Astrocyte (in vitro differentiated cells and primary cell): ENCODE measurements at places on chromosomes 2 and 18. TPM values are rescaled to one million over a fixed set of nuclear protein-coding genes. Genes with fewer than 3 reads are reported as not detected.
A peak's percentile ranks its signal among the peaks of the same experiment; 100 is the strongest.

The SKOR2 gene
- not detected in 2 replicates for total RNA-seq

The FAM237A gene
- not detected in 2 replicates for total RNA-seq

DNA sequence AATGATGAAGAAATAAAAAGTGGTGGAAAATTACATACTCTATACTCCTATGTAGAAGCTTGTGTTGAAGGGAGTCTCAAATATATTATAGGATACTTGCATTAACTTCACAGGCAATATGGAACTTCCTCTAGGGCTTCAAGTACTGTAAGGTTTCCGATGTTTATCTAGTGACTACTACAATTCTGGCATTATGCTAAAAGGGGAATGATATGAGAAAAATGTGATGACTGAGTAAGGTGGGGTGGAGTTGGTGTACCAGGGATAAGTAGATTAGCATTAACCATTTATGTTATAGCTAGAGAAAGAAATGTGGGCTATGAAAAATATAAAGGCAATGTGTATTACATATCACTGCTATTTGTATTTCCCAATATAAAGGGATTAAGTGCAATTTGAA lies 229.5 kb downstream of the DCC start:
- peak; percentile 38 for DNase-seq

GRCh38 chr18:76771192-76771799 lies 51.1 kb upstream of the ZNF236 start:
- no peak for DNase-seq

DNA sequence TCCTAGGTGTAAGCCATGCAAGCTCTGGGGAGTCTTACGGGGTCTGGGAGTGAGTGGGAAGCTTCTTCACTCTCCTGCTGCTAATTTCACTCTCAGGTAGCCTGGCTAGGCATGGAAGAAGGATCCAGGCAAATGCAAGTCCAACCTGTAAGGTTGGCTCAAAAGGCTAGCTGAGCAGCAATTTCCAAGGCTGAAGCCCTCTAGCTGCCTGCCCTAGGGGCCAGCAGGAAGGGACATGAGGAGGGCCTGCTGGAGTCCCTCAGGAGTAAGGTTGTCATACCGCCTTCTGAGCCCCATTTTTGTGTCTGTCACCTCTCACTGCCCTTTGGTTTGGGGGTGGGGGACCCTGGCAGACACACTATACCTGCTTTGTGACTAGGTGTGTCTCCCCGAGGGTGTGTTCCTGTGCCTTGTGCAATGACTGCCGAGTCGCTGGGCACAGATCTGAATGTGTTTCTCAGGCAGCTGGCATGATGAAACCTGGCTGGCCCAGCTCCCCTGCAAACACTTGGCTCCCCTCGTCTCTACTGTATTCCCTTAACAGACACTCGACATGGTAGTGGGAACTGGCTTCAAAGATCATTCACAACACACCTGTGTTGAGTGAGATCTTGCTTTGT lies 123.9 kb upstream of the FAM136A start:
- no peak for DNase-seq

DNA sequence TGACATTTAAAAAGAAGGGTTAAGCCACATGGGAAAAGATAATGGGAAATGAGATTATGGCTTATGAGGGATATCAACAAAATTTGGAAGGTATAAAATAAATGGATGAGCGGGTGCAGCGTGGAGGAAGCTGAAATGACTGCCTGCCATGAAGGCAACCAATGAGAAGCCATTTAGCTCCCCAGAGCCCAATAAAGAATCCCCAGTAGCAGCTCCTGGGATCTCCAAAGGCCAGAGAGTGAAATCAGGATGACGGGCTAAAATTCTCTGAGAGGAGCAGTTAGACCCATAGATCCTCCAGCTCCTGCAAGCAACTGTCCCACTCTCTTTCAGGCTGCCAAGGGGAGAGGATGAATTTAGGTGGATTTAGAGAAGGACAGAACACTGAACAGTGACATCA lies 12.9 kb upstream of the MAPRE3 start:
- no peak for DNase-seq

DNA sequence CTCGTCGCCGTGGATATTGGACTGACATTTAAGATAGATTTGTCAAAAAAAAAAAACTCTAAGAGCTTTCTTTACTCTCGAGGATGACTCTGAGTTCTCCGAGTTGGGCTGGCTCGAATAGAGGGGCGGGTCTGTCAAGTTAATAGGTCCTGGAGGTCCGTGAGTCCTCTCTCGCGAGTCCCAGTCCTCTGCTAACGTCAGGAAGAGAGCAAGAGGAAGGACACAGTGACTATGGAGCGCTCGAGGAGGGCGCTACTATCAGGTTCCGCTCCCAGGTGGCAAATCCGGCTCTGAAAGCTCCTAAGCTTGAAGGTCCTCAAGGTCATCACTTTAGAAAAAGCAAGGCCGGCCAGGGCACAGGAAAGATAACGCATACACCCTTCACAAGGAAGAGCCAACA lies 404 bp upstream of the AKAIN1 start:
- DNase-seq = no peak

GRCh38 chr2:156908825-156909224 lies 348.7 kb upstream of the GALNT5 start:
- DNase-seq = peak; percentile 84

The CXCR2 gene
- 0.07 TPM in 1 of 2 replicates, not detected in the other for total RNA-seq

DNA sequence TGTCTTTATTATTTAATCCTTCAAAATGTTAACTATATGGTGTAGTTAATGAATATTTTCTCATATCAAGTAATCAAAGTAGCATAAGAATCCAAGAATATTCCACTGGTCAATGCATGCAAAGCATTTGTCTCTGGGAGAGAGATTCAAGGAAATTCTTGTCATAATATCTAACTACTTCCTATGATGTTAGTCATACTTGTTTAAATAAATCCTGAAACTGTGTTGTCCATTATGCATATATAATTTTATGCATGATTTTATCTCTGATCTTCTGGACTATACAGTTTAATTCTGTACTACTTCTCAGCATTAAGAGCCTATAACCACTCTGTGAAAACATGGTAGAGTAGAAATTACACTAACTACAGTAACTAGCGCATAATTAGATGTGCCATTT lies 388.3 kb downstream of the NR4A2 start:
- DNase-seq = peak; percentile 1

DNA sequence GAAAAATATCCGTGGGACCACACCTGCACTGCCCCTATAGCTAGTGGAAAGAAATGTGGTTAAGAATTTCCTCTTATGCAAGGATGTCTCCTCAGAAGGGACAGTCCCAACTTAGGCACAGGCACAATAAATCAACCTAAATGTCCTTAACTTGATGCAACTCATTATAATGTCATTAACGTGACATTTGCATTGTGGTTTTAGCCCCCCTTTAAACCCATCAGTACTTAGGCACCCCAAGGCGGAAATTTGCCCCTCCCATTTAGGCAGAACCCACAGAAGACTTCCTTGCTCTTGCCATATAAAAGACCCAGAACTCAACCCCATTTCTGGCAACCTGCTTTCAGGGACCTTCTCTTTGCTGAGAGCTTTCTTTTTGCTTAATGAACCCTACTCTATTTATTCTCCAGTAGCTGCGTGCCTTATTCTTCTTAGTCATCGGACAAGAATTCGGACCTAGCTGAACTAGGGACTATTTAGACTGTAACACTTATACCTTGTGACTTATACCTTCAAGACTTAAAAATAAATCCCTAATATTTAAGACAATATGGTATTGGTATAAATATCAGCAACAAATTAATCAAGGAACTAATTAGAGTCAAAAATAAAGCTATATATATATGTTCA lies 1281.6 kb upstream of the TMEFF2 start:
- no peak for DNase-seq

- no peak for DNase-seq
Observed at GRCh38 chr2:190882856-190883582, 2.4 kb downstream of the GLS start.

The KANSL1L gene
- total RNA-seq = 7.5 and 8.7 TPM in 2 replicates

GRCh38 chr2:10253596-10254372 lies 48.9 kb upstream of the HPCAL1 start:
- no peak for DNase-seq

GRCh38 chr2:145146691-145147090 lies 626.8 kb upstream of the ZEB2 start:
- DNase-seq = no peak

The STPG4 gene
- total RNA-seq = 0.55 and 0.64 TPM in 2 replicates

GRCh38 chr2:28643911-28644334 lies 107.7 kb upstream of the PPP1CB start:
- peak; percentile 83 for DNase-seq

DNA sequence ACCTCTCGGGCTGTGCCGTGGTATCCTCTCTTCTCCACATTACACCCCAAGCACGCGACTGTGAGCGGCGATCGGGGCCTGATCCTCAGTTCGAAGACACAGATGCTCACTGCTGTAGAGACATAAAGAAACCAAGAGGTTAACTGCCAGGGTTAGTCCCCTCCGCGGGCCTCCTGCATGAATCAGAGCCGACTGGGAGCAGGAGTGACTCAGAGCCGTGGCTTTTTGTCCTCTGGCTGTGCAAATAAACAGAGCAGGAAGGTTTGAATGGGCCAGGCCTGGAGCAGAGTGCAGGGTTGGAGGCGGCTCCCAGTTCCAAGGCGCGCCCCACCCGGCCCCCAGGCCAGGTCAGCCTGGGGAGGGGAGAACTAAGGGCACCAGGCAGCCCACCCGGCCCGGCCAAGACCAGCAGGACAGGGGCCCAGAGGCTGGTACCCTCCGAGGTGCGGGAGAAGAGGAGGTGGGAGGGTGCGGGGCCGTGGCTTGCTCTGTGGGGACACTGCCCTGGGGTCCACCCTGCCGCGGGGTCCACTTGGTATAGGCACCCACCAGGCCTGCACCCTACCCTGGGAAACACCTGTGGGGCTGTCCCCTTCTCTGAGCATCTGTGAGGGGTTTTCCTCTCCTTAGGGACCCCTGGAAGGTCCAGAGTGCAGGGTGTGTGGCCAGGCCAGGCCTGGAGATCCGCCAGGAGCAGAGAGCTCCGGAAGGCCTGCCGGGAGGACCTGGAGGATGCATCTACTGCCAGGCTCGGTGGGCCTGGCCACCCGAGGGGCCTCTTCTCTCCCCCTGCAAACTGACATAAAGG lies 16.5 kb downstream of the TWIST2 start:
- peak; percentile 99 for DNase-seq

DNA sequence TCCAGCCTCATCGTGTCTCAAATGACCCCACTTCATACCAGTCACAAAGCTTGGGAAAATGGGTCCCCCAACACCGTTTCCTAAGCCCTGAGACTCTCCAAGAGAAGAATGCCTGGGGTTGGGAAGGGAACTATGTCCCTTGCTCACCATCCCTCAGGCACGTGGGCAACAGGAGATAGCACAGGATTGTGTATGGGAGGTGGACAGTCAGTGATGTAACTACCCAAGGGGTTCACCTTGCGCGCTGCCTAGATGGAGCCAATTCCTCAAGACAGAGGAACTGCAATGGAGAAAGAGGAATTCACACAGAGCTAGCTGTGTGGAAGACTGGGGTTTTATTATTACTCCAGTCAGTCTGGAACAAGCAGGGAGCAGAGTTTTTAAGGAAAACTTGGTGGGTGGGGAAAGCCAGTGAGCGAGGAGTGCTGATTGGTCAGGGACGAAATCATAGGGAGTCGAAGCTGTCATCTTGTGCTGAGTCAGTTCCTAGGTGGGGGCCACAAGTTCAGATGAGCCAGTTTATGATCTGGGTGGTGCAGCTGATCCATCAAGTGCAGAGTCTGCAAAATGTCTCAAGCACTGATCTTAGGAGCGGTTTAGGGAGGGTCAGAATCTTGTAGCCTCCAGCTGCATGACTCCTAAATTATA lies 13.8 kb upstream of the CXCR1 start:
- DNase-seq = no peak

The MDH1 gene
- 175 and 177 TPM in 2 replicates for total RNA-seq

DNA sequence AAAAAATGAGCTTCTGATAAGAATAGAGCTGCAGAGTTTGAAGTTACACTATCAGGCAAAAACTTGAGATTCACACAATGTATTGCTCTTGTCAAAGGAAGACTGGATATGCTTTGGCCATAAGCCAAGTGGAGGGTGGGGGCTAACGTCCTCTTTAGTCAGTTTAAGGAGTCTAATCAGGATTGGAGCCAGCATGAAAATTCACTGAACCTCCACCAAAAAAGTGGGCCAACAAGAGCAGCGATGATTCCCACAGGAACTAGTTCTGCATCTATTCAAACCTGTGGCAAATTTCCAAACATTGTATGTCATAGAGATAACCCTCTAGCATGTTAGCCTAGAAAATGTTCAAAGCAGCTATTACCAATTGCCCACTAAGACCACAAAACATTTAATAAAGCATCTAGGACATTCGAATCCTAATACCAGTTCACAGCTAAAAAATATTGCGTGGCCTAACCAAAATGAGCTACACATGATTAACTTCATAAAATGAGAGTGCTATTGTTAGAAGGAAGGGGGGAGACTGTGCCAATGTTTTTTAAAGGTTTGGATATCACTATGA lies 43.5 kb upstream of the TMEM247 start:
- peak; percentile 73 for DNase-seq

The ADGRF3 gene
- total RNA-seq = 0.16 and 0.17 TPM in 2 replicates

DNA sequence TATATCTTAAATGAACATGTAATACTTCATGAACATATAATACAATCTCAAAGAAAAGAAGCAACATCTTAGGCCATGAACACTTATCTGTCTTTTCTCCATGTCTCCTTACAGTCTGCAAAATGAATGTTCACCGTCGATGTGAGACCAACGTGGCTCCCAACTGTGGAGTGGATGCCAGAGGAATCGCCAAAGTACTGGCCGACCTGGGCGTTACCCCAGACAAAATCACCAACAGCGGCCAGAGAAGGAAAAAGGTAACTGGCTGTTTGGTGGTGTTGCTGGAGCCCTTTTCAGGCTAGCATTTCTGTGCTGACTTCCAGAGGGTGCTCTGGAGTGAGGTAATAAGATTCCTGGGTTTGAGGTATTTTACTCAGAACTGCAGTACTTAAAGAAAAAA lies 295.9 kb upstream of the EPAS1 start:
- DNase-seq = no peak

The LRRTM4 gene
- 0.59 and 0.89 TPM in 2 replicates for total RNA-seq

The SP100 gene
- total RNA-seq = 169 and 186 TPM in 2 replicates

DNA sequence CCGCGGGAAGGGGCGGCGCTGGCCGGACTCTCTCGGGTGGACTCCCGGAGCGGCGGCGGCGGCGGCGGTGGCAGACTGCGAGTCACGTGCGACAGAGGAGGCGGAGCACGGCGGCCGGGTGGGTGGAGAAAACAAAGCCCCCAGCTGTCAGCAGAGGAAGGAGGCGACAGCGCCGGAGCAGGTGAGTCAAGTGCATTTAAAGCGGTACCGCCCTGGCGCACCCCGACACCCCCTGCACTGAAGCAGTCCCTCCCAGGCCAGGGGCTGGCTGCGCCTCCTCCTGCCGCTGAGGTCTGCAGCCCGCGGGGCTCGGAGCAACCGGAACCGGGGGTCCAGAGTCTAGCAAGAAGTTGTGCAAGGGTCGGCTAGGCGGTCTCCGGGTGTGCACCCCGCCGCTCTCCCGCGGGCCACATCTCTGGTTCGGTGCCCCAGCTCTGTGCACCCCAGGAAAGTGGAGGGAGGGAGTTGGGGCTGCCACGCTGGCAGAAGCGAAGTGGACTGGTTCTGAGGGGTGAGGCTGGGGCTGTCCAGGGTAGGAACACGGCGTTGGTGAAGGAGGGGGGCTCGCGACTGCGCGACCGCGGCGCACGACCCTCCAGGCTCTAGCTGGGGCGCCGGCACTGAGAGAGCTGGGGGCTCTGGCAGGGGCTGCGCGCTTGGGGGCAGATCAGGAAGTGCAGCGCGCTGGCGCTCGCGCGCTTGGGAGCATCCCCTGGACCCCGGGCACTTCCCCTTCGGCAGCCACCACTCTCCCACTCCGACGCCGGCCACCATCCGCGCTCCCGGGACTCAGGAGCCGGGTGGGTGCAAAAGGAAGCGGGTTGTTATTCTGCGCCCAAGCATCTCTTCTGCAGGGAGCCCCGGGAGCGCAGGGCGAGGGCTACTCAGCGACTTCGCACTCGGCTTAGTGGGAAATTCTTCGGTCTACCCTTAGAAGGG lies 64.0 kb upstream of the MAPRE2 start:
- no peak for DNase-seq

- no peak for DNase-seq
Observed at GRCh38 chr2:10378189-10378588, 69.9 kb downstream of the ODC1 start.
